ENCODE measurements at places on chromosomes 5 and 9.

DNA sequence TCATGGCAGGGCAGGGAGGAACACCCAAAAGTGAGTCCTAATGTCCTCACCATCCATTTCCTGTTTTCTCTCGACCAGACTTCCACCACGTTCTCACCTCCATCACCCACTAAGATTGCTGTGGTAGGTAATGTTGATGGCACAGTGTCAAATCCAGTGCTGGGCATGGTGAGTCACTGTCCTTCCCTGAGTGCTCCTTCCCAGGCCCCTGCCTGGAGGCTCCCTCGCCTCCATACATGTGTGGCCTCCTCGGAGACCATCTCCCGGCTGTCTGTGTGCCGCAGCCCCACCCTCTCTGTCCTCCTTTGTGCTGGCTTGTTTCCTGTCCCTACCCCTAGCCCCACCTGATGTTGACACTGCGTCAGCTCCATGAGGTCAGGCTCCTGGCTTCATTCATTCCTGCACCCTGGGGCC is 177.5 kb downstream of the SYK start:
- no peak for DNase-seq

- no peak for DNase-seq
Observed at GRCh38 chr5:45512521-45512920, 183.7 kb downstream of the HCN1 start.

GRCh38 chr5:178232124-178232919 is at the start of gene PHYKPL:
TSS of gene PHYKPL (minus strand) at chr5:178232802. CDS start at chr5:178232550, 252 bp downstream.
- DNase-seq, result peak; percentile 56

- no peak for DNase-seq
Observed at GRCh38 chr5:74767579-74767913, 497 bp downstream of the NSA2 start.

DNA sequence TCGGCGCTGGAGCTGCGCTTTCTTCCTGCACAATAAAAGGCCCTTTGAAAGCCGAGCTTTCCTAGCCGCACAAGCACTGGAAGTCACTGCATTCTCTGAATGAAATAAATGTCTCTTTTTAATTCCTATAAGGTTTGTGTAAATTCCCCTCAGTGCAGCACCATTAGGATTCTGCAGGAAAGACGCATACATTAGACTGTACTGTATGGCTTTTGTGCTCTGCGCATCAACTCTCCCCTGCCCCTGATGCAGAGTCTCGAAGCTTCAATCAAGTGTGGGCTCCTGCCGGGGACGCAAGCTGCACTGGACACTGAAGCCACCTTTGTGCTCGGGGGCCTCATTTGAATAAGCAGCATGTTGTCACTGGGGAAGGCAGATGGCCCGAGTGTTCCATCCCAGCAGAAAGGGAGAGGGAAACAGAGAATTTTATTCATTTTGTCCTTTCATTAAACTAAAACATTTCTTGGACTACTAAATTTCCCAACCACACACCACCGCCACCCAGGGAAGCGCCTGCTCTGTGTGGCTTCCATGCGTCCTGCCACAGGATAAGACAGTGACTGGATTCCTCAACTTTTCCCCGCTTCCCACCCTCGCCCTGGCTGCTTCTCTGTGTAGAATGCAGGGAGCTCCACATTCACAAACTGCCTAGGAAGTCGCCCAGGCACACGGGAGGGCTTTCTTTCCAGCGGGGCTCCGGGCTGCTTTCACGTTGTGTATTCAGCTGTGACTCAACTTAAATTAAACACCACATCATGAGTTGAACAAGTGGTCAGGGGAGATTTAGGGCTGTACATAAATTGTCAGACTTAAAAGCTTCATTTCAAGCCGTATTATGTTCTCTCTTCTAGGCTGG is 635.4 kb downstream of the IRX1 start:
- no peak for DNase-seq

DNA sequence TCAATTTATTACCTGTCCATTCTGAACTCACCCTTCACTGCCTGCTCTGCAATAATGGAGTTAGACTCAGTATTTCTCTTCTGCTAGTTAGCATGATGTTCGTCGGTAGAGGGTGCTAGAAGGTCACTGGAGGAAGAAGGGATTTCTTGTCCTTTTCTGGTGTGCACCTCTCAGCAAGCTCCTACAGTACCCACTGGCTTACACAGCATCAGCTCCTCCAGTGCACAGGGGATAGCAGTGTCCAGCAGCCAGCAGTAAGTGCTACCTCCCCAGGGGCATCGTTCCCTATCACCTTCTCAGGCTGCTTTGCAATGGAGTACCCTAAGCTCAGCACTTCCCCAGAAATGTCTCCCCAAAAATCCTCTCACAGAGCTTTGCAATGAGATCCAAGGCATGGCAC is 45.9 kb upstream of the APC start:
- DNase-seq, result no peak

GRCh38 chr9:972501-973294 is 3.8 kb upstream of the DMRT3 start:
- no peak for DNase-seq

GRCh38 chr5:141647242-141647641 is 4.0 kb downstream of the FCHSD1 start:
- no peak for DNase-seq

DNA sequence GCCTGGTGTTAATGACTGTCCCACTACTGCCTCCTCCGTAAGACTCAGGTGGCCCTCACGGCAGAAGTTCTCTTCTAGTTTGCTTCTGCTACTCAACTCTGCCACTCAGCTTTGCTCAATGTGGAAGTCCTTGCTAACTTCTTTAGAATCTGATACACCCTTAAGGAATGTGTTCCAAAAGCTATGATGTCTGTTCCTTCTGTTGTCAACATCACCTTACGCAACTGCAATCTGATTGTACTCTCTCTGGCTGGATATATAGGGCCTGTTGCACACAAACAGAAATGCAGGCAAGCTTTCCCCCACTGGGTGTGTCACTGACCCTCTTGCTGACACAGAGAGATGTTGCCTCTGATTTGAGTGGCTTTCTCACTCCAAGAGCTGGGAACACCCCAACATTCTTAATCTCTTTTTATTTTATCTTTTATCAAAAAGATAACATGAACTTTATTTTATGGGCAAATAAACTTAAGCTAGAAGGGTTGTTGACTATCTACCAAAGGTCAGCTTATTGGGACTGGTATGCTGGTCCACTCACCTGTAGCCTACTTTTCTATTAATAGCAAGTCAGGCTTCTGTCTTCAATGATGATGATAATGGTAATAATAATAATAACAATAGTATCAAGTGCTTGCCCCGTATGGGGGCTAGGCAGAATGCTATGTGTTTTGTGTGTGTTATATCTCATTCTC is 25.2 kb downstream of the TMEM252 start:
- DNase-seq, result no peak

DNA sequence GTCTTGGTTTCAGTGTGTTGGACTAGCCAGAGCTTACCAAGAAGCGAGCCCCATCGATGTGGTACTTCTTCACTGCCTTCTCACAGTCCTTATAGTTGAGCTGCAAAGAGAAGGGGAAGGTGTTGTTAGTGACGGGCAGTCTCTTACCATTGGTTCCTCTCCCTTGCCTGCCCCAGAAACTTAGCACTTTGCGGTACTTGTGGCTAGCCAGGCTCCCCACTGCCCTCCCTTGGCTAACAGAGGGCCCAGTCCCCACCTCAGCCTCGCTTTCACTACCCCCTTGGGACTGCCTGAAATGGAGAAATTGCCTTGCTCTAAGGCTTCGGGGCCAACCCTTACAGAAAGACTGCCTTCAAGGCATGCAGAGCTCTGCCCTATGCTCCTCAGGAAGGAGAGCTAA is 4.3 kb downstream of the LCP2 start:
- DNase-seq, result no peak

DNA sequence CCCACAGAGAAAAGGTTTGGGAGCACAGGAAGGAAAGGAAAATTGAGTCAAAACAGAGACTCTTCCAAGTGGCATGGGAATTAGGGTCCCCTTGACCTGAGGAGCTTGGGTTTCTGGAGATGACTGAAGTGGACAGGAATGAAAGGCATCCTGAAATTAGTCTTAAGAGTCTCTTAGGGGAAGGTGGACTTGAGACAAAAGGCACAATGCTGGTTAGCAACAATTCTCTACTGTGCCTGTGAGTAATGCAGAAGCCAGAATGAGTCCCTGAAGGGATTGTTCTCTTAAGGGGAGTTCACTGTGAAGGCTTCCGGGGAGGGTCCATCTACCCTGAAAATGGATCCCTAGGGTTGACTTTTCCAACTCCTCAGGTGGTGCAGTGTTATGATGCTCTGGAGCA is 58.4 kb upstream of the FOXE1 start:
- no peak for DNase-seq

- DNase-seq, result no peak
Observed at GRCh38 chr5:128062172-128062746, 21.3 kb upstream of the SLC12A2 start.

DNA sequence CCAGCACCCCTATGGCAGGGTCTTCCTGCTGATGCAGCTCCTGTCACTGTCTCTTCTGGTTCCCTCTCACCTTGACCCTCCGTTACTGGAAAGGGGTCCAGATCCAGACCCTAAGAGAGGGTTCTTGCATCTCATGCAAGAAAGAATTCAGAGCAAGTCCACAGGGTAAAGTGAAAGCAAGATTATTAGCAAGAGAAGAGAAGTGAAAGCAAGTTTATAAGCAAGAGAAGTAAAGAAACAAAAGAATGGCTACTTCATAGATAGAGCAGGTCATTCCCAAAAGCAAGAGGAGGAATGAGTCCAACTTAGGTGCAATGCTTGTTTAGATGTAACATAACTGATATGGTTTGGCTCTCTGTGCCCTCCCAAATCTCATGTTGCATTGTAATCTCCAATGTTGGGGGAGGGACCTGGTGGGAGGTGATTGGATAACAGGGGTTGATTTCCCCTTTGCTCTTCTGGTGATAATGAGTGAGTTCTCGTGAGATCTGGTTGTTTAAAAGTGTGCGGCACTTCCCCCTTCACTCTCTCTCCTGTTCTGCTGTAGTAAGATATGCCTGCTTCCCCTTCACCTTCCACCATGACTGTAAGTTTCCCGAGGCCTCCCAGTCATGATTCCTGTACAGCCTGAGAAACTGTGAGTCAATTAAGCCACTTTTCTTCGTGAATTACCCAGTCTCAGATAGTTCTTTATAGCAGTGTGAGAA is 183.3 kb downstream of the MED10 start:
- no peak for DNase-seq

- DNase-seq, result no peak
Observed at GRCh38 chr9:72947984-72948465, 4.8 kb downstream of the ALDH1A1 start.

DNA sequence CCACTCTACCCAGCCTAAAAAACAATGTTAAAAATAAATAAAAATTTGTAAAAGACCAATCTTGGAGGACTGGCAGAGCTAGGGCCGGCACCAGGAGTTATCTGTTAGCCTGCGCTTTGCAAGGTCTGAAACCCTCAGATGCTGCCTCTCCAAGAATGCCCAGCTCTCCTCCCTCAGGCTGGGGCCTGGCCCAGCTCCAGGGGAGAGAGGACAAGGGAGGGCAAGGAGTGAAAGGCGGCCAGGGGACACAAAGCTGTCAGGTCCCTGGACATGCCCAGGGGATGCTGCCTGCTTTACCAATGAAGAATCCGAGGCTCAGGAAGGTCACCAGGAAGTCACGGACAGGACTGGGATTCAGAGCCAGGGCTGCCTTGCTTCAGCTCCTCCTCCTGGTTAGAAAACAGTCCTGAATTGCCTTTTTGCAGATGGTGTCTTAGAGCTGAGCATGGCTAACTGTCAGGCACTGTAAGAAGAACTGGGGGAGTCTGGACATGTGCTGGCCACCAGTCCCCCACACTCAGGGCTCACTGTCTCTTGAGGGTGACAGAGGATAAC is 5.5 kb upstream of the N4BP3 start:
- DNase-seq, result no peak

GRCh38 chr5:142958944-142959682 is 188.9 kb downstream of the ARHGAP26 start:
- DNase-seq, result no peak

- no peak for DNase-seq
Observed at GRCh38 chr5:152403046-152403445, 2.0 kb downstream of the NMUR2 start.

DNA sequence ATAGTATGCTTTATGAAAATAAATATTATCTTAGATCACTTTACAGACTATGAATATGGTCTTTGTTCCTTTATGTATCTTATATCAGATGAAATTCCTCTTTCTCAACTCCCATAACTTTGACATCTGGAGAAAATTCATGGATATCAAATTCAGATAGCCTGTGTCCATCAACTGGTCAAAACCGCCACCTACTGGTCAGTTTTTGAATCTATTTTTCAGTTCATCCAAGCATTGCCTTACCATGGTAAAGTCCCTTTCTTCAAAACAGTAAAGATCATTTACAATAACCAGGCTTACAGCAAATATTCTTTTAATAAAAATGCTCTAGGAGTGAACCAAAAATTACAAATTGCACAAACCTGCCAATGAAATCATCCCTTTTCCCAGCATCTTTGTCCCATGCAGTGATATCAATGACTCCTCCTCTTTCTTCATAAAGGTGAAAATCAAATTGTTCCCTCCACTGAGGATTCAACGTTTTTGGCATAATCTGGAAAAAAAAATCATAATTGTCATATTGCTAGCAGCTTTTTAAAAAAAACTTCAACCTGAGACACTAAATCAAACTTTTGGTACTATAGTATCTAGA is 290.5 kb downstream of the SLF1 start:
- DNase-seq, result no peak

GRCh38 chr5:40688127-40688761 is 8.5 kb downstream of the PTGER4 start:
- DNase-seq, result peak; percentile 84

DNA sequence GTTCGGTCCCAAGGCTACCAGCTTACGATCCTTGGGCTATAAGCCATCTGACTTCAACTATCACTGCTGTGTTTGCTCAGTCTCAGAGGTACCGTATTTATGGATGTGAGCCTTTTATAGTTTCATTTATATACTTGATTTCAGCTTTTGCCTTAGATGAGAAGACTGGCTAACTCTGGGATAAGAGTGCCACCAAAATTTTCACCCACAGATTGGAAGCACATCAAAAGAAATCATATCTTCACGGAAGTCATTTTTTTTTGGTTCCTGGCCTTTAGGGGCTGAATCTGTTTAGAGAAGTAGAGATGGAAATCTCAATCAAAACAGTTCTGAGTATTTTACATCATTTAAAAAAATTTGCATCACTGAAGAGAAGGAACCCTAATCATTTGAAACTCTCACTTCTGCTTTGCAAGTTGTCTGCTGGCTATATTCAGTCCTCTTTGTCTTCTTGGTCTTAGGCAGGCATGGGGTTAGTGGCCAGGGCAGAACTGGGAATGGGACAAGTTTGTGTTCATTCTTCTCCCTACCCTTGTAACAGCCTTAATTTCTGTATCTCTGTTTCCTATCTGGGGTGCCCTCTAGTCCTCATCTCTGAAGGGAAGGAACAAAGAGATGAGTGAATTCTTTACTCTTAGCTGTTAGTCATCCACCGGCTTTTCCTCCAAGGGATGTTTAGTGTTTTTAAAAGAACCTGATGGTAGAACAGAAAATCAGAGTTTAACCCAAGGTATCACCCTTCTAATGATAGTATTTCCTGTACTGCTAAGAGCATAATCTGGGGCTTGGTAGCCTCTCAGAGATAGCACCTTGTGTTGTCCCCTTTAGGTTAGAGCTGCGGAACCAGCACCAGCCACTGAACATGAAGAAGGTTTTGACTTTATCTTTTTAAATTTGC is 14.1 kb upstream of the TNFAIP8 start:
- no peak for DNase-seq

GRCh38 chr9:83000765-83001164 is 62.2 kb downstream of the RASEF start:
- no peak for DNase-seq
